ENCODE measurements at places on chromosomes 13 and 19.

- DNase-seq: no peak
Observed at GRCh38 chr19:5417495-5418436, 37.5 kb upstream of the ZNRF4 start.

DNA sequence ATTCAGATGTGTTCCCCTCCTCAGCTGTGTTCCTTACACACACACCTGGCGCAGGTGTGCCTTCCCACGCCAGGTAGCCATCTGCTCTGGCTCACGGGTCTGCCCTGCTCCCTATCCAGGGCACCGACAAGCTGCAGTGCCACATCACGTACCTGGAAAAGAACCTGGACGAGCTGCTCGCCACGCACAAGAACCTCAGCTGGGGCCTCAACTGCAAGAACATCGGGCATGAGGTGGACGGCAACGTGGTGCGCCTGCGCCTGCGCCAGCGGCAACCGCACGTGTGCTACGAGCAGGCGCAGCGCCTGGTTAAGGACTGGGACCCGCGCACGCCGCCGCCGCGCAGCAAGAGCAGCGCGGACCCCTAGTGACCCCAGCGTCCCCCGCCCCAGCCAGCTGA, 26.5 kb upstream of the CASP14 start:
- peak; percentile 60 for DNase-seq

DNA sequence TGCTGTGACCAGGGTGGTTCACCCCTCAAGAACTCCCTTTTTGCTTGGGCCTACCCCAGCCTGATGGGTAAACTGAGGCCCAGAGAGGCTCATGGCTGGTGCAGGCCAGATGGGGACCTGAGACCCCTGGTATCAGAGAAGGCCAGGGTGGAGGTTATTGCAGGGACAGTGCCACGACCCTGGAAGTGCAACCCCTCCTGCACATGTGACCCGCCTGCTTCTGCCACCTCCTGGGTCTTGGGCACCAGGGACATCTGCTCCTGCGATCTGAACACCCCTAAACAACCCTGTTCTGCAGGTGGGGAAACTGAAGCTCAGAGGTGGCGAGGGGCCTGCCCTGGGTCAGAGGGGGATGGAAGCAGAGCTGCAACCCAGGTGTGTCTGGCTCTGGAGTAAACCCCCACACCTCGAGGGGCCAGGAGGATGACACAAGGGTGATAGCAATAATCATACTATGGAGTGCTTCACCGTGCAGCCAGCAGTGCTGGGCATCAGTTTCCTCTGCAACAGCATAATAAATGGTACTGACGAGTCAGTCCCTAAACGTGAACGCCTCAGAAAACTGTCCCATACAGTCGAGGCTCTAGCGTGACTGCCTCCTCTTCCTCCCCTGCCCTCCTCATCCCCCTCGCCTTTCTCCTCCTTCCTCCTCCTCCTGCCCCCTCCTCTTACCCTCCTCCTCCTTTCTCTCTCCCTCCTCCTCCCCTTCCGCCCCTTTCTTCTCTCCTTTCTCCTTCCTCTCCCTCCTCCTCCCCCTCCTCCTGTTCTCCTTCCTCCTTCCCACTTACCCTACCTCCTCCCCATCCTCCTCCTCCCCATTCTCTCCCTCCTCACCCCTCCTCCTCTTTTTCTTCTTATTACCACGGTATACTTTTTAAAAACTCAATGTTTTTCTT, 4.3 kb downstream of the YJEFN3 start:
- DNase-seq: peak; percentile 11

DNA sequence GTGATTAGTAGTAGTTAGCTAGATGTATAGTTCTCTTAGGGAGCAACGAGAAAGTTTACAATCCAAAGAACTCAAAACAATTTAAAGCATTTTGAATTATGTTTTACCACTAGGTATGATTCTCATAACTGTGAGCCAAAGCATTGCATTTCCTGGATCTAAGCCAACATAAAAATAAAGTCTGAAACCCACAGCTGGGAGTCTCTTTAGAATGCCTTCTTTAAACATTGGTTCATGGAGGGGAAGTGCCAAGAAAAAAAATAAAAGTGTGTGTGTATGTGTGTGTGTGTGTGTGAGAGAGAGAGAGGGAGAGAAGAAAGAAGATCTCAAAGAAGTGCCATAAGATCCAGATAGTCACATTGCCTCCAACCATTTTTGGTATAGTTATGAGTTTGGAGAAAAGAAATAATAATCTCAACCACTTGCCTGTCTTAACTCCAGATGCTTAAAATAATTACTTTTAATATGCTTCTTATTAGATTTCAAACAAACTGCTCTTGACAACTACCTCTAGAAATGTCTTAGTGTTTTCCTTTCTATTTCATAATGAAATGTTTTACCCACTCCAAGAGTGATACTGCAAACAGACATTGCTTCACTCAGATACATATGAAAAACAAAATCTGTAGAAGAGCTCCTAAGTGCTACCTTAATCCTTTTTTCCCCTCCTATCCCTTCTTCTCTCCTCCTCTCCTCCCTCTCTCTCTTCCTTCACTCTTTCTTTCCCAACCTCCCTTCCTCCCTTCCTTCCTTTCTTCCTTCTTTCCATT, 554.1 kb downstream of the KCTD12 start:
- DNase-seq: no peak

DNA sequence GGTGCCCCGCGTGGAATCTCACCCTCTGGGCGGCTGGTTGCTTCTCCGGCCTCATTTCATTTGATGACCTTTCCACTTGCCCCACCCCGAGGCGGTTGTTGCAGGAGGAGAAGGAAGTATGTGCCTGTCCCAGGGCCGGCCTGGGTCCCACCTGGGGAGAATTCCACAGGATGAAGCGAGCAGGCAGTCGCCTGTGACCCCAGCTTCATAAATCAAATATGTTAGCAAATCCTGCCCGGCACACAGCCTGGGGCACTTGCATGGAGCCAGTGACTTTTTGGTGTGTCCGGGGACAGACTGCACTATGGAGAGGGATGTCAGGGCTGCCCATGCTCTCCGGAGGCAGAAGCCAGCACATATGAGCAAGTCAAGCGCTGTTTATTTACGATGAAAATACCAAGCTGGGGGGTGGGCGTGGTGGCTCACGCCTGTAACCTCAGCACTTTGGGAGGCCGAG, 19.7 kb upstream of the ZBTB7A start:
- DNase-seq: no peak

DNA sequence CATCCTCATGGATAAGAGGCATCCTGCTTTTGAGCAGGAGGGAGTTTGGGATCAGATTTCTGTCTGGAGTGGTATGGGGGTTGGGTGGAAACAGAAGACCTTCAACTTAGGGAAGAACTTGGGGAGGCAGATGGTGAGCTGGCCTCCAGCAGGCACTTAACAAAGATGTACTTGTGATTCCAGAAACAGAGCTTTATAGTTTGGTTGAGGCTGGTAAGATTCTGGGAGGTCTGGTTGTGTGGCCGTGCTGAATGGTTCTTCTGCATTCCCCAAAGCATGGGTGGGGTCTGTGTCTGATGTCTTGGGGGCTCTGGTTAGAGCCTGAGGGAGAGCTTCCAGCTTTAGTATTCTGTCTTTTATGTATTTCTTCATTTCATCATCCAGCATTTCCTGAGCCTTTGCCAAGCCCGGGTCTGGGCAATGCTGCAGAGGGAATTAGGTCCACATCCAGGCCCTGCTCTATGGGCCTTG, 4.8 kb downstream of the MEGF8 start:
- DNase-seq: no peak

DNA sequence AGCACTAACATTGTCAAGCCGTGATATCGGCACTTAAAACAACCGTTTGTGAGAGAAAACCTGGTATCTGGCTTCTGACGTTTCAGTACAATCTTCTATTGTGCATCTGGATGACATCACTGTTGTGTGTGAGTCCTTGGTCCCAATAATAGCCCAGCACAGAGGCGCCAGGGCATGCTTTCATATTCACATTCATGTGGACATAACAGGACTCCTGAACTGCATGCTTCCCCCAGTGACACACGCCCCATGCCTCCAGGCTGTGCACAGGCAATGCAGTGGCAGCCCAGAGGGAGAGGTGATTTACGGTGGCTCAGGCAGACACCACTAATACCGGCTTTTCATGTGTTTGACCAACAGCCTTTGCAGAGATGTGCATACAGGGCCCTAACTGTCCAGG, 58.1 kb downstream of the MRPL57 start:
- no peak for DNase-seq

- DNase-seq: no peak
Observed at GRCh38 chr19:13269348-13269747, 119.1 kb downstream of the IER2 start.

GRCh38 chr19:3186160-3186688, 494 bp downstream of the NCLN start:
- DNase-seq: peak; percentile 47

DNA sequence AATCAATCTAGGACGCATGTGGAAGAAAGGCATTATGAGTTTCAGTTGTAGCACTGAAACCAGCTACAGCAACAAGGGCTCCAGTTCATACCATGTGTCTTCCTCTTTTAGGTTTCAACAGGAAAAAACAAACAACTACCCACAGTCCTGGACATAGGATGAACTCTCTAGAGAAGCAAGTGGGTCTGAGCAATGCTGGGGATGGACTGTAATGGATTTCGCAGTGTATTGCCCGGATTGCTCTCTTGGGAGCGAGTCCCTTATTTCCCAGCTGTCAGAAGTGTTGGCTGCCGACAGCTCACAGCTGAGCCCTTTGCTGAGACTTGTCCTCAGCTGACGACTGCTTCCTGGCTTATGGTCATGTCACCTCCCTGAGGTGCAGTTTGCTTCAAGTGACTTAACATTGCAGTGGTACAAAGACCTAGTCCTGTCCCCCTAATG, 12.1 kb upstream of the MYCBP2 start:
- DNase-seq: no peak

- DNase-seq: no peak
Observed at GRCh38 chr19:2278459-2279158, 3.4 kb downstream of the PEAK3 start.

DNA sequence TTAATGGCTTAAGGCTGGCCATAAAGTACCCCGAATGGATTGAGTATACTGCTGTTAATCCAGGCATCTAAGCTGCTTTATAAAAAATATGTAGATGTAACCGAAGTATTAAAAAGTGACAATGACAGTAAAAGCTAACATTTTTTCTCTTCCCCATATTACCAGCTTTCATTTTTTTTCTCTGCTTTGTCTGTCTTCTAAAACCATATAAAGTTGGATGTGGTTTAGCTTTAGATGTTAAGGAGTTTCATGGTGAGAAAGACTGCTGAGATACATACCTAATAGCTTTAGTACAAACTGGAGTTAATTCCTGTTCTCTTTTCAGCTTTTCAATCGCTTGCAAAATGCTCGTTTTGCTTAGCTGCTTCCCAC, 838 bp downstream of the AKAP11 start:
- DNase-seq: no peak

DNA sequence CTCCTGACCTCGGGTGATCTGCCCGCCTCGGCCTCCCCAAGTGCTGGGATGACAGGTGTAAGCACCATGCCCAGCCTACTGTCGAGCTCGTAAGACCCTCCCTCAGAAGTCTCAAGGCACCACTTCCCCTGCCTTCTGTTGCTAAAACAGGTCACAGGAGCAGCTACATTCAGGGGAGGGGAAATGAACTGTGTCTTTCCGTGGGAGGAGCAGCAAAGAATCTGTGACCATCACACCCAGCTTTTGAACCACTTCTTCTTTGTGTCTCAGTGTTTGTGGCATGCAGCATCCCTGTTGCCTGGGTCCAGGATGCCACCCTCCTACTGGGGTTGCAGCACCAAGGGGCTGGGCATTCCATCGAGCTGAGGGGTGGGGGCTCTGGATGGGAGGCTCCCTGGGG, 7.7 kb upstream of the CSNK1G2 start:
- no peak for DNase-seq

- DNase-seq: no peak
Observed at GRCh38 chr13:98267080-98267912, 90.2 kb upstream of the RNF113B start.

Data from GM23338 (cell line).